CD4-positive, alpha-beta T cell (primary cell): ENCODE measurements at places on chromosomes 6 and 20.

DNA sequence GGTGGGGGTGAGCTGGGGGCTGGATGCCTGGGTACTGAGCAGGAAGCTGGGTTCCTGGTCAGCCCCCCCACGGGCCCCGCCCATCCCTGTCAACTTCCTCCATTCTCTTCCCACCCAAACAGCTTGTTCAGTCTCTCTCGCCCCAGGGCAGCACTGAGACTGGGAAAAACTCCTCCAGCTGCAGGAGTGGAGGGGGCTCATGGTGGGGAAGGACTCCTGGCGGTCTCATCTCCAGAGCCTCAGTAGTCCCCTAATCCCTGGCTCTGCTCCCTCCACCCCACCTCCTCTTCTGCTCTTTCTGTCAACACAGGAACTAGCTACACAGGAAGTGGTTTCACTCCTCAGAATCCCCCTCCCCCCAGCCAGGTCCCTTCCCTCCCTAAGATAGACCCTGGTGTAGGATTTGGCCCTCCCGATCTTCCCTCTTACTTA lies at the start of gene GPSM3:
GPSM3 (minus strand) TSS at position 36 of the 432 bp plus-strand sequence. CDS start 130 bp downstream, outside the sequence.
- peak within 1 kb of the TSS; percentile 96 for H3K4me3 ChIP-seq
- DNase-seq: peak; percentile 52
- H3K27me3 ChIP-seq: no peaks in the 10 kb centered on the region
- H3K4me1 ChIP-seq: peaks cover 71% of the 10 kb centered on the region

DNA sequence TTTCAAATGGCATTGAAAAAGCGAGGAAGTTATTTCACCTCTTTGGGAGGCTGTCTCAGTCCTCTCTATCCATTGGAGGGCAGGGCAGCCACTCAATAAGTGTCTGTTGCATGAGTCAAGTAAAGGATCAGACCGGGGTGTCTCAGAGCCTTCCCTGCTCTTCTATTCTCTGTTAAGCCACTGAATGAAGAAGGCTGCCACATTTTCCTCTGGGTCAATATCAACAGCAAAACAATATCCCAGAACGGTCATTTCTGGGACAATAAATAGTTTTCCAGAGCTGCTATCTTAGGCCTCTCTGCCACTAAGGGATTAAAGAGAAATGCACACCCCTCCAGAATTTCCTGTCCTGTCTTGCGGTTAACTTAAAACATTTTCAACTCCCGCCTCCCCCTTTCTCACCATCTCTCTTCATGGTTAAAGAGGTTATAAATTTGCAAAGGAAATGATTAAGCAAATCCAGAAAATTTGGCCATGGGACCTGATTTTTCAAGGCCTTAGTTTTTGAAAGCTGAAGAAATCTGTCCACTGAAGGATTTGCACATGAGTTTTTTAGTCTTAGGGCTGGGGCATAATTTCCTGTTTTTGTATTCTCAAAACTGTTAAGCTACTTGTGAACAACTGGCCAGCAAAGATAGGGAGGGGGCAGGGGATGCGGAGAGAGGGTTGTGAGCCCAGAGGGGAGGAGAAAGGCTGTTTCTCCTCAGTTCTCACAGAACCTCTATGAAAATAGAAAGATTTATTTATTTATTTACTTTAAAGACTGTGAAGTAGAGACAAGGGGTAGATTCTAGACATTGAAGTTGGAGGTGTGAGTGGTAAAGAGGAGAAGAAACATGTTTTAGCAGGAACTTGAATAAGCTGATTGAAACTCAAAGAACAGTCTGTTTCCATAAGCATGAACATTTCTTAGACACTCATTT lies 135.7 kb downstream of the BCAS1 start:
- H3K27ac ChIP-seq: peak overlapping the region; percentile 20
- no peaks in the 10 kb centered on the region for H3K36me3 ChIP-seq
- no peaks in the 10 kb centered on the region for H3K27me3 ChIP-seq

- no peaks in the 10 kb centered on the region for H3K36me3 ChIP-seq
- H3K4me1 ChIP-seq: no peaks in the 10 kb centered on the region
- H3K27ac ChIP-seq: no peak overlapping the region
- H3K27me3 ChIP-seq: no peaks in the 10 kb centered on the region
Observed at GRCh38 chr20:46913329-46914044, 18.8 kb downstream of the EYA2 start.

GRCh38 chr6:168999392-168999791 lies 254.3 kb downstream of the THBS2 start:
- no peaks in the 10 kb centered on the region for H3K36me3 ChIP-seq
- H3K4me3 ChIP-seq: no peak overlapping the region
- DNase-seq: no peak
- H3K4me1 ChIP-seq: no peaks in the 10 kb centered on the region
- H3K27me3 ChIP-seq: no peaks in the 10 kb centered on the region
- H3K27ac ChIP-seq: no peak overlapping the region

DNA sequence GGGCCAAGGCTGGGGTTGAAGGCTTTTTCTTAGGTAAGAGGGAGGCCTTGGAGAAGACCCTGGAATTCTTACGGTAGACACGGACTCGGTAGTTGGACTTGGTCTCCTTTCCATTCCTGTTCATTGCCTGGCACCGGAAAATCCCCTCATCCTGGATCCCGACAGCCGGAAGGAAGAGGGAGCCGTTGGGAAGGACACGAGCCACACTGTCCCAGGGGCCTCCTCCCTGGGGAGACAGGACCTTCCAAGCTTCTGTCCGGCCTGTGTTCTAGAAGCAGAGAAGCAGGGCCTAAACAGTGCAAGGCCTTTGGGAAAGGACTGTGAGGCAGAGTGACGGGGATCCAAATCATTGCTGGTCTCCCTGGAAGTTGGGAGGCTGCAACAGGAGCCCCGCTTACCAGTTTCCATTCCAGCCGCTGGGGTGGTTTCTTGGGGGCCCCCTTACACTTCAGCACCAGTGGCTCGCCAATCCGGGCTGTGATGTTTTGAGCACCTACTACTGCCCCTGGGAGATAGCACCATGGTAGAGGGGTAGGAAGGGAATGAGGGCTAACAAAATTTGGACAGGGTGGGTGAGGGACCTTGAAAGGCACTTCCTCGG lies 470 bp downstream of the AGER start:
- H3K27me3 ChIP-seq: no peaks in the 10 kb centered on the region
- DNase-seq: peak; percentile 1
- H3K27ac ChIP-seq: no peak overlapping the region
- H3K4me3 ChIP-seq: no peak overlapping the region

- DNase-seq: no peak
- peaks cover 3% of the 10 kb centered on the region for H3K36me3 ChIP-seq
Observed at GRCh38 chr20:57656821-57657534, 36.8 kb upstream of the ZBP1 start.

DNA sequence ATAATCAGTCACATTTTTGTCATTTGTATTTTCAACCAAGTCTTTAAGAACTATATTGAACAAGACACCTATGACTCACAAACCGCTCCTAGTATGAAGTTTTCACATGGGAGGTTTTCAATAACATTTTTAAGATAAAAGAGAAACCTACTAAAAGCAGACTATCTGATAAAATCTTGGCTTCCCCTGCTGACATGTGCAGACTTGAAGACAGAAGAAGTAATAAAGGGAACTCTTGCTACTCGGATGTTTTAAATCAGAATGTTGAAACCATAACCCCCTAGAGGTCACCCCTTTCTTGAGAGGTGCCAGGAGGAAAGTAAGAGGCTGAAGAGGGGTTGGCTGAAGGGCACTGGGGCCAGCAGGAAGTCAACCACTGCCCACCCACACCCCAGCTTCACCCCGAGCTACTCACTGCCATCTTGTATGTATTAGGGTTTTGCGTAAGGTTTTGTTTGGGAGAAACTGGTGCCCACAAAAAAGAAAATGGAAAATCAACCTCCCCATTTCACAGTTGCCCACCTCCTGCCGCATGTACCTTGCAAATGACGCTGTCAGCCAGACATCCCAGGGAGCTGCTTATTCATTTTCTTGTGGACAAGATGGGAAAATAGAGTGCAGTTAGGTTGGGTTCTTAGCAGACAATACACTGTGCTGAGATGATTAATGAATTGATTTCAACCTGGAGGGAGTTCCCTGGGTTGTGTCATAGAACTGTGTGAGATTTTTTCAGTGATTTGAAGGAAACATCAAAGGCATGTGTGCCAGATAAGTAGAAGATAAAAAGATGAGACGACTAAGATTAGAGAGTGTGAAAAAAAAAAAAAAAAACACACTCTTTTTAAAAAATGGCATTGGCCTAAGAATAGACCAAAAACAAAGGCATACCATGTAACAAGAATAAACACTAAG lies 83.2 kb upstream of the TAB2 start:
- H3K36me3 ChIP-seq: no peaks in the 10 kb centered on the region
- no peaks in the 10 kb centered on the region for H3K27me3 ChIP-seq
- DNase-seq: no peak
- H3K4me3 ChIP-seq: peak overlapping the region; percentile 26

GRCh38 chr6:5950361-5950785 lies 56.4 kb downstream of the NRN1 start:
- H3K4me3 ChIP-seq: no peak overlapping the region
- H3K27me3 ChIP-seq: no peaks in the 10 kb centered on the region
- H3K4me1 ChIP-seq: no peaks in the 10 kb centered on the region
- H3K27ac ChIP-seq: no peak overlapping the region
- no peaks in the 10 kb centered on the region for H3K36me3 ChIP-seq

GRCh38 chr20:57699395-57699794 lies 10.4 kb downstream of the PMEPA1 start:
- H3K36me3 ChIP-seq: no peaks in the 10 kb centered on the region
- no peaks in the 10 kb centered on the region for H3K4me1 ChIP-seq
- no peak for DNase-seq
- H3K27ac ChIP-seq: no peak overlapping the region
- no peaks in the 10 kb centered on the region for H3K27me3 ChIP-seq

DNA sequence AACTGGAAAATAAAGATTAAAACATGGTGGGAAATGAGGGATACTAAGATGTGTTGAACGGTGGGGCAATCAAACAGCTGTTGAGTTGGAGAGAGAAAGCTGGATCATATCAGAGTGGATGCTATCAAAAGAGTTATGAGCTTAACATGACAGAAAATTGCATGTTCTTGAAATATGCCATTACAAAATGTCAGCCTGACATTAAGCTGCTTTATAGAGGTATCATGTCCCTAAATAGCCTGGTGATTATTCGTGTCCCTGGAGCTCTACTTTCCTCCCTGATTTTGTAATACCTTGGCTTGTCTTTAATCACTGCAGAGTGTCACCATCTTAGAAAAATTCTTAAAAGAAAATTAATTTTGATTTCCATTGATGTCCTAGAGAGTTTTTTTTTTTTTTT lies 223.1 kb downstream of the PHF3 start:
- no peaks in the 10 kb centered on the region for H3K36me3 ChIP-seq
- DNase-seq: no peak
- H3K4me1 ChIP-seq: no peaks in the 10 kb centered on the region

DNA sequence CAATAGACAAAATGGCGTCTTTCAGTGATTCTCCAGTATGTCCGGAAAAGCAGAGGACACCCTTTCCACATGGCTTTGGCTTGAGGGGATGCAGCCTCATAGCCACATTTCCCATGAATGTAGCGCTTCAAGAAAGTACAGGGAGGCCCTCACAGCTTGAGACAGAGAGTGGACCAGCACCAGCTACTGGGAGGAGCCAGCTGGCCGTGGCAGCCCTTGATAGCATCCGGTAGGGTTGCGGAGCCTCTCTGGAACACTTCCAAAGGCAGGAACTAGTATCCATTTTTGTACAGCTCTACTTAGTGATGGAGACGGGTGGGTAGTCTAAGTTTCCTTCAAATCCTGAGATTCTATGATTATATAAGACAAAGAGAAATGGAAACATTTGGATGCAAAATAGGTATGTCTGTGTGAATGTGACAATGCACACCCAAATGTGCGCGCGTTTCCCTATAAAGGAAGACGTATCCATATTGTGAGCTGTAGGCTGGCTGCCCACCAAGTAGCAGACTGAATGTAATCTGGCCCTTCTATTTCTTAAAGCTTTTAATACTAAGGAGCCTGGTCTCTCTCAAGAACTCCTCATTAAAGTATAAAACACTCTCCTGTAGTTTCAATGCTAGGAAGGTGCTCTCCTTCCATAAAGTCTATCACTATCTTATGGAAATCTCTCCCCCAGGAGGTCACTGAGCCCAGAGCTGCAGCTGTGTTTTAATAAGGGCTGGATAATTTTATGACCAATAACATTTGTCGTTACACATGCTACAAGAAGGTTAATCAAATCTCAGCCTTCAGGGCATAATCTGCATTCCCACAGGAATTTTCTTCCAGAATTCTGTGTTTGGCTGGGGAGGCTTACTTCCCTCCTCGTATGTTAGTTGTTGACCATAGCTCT lies 74.0 kb downstream of the SOBP start:
- no peak overlapping the region for H3K4me3 ChIP-seq
- peaks cover 15% of the 10 kb centered on the region for H3K27me3 ChIP-seq
- H3K27ac ChIP-seq: no peak overlapping the region
- H3K4me1 ChIP-seq: no peaks in the 10 kb centered on the region

GRCh38 chr6:160188773-160189172 lies 67.2 kb downstream of the SLC22A1 start:
- H3K4me3 ChIP-seq: no peak overlapping the region
- no peak for DNase-seq
- no peaks in the 10 kb centered on the region for H3K4me1 ChIP-seq
- H3K27me3 ChIP-seq: no peaks in the 10 kb centered on the region

- no peak overlapping the region for H3K4me3 ChIP-seq
- no peak overlapping the region for H3K27ac ChIP-seq
- DNase-seq: no peak
- no peaks in the 10 kb centered on the region for H3K4me1 ChIP-seq
- peaks cover 5% of the 10 kb centered on the region for H3K36me3 ChIP-seq
Observed at GRCh38 chr6:20644667-20645370, 110.6 kb downstream of the CDKAL1 start.

DNA sequence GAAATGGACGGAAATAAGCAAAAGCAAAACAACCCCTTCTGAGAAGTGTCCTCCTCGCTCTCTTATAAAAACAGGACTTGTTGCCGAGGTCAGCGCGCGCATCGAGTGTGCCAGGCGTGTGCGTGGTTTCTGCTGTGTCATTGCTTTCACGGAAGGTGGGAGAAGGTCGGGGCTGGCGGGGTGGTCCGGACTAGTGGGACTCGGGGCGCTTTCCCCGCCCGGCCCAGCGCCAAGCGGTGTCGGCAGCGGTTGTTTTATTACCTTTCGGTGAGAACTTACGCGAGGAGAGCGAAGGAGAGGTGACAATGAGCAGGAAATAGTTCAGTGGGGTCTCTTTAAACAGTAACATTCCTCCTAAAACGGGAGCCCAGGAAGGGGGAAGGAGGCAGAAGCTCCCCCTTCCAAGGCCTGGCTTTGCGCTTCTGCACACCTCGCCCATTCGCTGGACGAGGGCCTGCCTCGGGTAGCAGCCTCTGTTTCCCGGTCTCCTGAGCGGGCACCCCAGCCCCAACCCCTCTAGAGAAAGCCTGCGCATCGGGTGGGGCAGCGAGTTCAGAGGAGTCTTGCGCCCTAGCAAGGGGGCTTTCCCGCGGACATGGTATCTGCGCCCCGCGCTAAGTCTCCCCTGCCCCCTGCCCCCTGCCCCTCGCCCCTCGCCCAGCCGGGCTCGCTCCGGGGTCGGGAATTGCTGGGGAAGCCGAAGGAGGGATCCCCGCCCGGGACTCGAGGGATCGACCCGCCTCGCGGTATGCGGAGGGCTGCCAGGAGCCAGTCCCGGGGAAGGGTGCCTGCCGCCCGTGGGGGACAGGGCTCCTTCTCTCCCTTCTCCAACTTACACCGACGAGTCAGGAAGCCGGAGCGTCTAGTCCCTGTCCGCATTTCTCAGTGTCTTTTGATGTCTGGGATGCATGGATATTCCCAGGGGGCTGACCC lies 1.2 kb upstream of the TBXT start:
- no peaks in the 10 kb centered on the region for H3K36me3 ChIP-seq
- peaks cover 41% of the 10 kb centered on the region for H3K4me1 ChIP-seq
- no peak overlapping the region for H3K4me3 ChIP-seq
- H3K27ac ChIP-seq: no peak overlapping the region
- peaks cover 84% of the 10 kb centered on the region for H3K27me3 ChIP-seq
- no peak for DNase-seq

GRCh38 chr6:132084811-132085509 lies 133.8 kb upstream of the CCN2 start:
- no peaks in the 10 kb centered on the region for H3K36me3 ChIP-seq
- DNase-seq: no peak
- no peaks in the 10 kb centered on the region for H3K27me3 ChIP-seq
- H3K27ac ChIP-seq: no peak overlapping the region
